ENCODE measurements at places on chromosomes 12 and 14.

GRCh38 chr14:79111987-79112501, 941.9 kb downstream of the NRXN3 start:
- no peak for DNase-seq

- DNase-seq = no peak
These were observed 28.3 kb downstream of the VDR start for GRCh38 chr12:47876440-47876960.

DNA sequence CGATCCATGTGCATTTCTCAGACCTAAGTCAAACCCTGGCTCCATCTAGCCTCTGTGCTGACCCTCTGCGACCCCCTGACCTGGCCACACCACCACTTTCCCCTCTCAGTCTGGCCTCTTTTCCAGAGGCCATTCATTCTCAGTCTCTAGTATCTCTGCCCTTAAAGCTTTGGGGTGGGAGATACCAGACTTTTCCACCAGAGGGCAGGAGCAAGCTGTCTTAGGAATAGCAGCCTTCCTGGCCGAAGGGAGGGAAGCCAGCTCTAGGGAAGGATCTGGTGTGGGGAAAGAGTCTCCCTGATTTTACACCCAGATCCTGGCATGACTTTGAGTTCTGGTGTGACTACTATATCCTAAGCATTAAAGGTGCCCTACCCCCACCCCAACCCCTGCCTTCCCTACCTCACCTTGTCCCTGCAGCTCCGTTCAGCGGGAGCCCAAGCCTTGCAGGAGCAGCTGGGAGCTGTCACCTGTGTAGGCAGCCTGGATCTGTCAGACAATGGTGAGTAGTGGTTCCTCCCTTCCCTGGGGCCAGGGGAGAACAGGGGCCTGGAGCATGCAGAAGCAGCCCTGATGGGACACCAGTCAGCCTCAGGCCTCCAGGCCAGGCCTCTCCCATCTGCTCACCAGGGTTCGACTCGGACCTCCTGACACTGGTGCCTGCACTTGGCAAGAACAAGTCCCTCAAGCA, 6.6 kb downstream of the CARMIL3 start:
- no peak for DNase-seq

DNA sequence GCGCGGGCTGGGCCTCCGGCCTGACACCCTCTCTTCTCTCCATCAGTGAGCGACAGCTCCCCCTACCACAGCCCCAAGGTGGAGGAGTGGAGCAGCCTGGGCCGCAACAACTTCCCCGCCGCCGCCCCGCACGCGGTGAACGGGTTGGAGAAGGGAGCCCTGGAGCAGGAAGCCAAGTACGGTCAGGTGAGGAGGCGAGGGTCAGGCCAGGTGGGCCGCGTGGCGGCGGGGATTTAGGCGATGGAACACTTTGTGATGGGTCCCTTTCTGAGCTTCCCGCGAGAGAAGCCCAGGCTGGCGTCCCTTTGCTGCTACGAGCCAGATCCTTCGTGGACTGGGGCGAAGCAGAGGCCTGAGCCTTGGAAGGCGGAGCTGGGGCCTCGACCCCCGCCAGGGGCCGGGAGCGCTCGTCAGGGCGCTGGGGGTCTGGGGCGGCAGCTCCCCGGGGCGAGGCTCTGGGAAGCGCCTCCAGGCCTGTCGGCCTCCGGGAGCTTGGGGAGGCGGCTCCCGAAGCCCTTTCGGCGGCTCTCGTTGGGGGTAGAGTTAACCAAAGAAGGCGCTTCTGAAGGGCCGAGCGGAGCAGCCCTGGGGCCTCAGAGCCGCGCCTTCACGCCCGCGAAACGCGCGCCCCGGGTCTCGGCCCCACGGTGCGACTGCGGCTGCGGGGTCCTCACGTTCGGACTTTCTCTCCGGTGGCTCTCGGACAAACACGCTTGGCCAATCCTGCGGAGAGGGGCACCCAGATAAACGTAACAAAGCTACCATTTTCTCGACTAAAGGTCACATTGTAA, 5.0 kb downstream of the PAX9 start:
- DNase-seq = no peak

GRCh38 chr12:9041321-9041720, 52.0 kb downstream of the KLRG1 start:
- DNase-seq = no peak

Measured in esophagus squamous epithelium (tissue), 5 donors.